ENCODE measurements at places on chromosomes 1 and 21. TPM values are rescaled to one million over a fixed set of nuclear protein-coding genes. Genes with fewer than 3 reads are reported as not detected.

Gene SLC25A24
- total RNA-seq: 25.8 TPM

Gene HMCN1
- total RNA-seq: 6.9 TPM

Gene OR2T33
- total RNA-seq: not detected

- no peak for DNase-seq
Observed at GRCh38 chr1:241167121-241167630, 189.8 kb downstream of the RGS7 start.

DNA sequence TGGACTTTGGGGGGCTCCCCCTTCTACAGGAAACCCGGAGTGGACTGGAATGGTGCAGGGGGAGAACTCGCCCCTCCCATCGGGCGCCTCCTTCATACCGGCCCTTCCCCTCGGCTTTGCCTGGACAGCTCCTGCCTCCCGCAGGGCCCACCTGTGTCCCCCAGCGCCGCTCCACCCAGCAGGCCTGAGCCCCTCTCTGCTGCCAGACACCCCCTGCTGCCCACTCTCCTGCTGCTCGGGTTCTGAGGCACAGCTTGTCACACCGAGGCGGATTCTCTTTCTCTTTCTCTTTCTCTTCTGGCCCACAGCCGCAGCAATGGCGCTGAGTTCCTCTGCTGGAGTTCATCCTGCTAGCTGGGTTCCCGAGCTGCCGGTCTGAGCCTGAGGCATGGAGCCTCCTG lies at the start of gene TNFRSF14:
TSS of gene TNFRSF14 (plus strand) at position 95 of the 401 bp plus-strand sequence. CDS start at position 389, 294 bp downstream.
- DNase-seq: peak; percentile 79

DNA sequence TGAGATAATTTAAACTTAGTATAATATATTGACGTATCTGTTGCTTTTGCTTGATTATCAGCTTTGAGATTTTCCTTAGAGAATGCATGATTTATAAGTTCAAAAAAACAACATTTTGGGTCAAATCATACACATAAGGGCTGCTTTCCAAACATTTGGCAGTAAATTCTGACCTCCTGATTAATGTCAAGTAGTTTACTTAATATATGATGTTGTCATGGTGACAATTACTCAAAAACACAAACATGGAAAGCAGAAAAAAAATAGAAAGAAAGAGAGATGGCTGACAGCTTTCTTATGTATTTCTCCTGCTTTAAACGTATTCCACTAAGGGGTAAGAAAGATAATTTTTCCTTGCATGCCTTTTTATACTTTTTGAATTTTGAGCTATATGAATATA lies 258.2 kb upstream of the C1orf105 start:
- DNase-seq: no peak

DNA sequence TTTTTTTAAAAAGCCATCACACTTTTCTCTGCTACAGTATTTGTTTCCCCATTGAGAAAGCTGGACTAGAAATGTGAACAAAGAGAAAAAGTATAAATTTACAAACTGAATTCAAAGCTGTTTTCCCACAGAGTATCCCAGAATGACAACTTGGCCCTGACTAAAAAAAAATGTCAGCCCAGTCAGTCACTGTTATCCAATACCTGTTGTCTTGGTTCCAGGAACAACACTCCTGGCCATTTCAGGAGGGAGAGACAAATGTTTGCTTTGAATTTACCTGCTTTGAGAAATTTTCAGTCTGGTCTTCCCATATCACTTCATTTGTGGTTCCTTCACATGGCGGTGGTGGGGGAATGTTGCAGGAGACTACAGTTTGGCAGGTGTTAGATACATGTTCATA lies 46.2 kb downstream of the COLGALT2 start:
- no peak for DNase-seq

DNA sequence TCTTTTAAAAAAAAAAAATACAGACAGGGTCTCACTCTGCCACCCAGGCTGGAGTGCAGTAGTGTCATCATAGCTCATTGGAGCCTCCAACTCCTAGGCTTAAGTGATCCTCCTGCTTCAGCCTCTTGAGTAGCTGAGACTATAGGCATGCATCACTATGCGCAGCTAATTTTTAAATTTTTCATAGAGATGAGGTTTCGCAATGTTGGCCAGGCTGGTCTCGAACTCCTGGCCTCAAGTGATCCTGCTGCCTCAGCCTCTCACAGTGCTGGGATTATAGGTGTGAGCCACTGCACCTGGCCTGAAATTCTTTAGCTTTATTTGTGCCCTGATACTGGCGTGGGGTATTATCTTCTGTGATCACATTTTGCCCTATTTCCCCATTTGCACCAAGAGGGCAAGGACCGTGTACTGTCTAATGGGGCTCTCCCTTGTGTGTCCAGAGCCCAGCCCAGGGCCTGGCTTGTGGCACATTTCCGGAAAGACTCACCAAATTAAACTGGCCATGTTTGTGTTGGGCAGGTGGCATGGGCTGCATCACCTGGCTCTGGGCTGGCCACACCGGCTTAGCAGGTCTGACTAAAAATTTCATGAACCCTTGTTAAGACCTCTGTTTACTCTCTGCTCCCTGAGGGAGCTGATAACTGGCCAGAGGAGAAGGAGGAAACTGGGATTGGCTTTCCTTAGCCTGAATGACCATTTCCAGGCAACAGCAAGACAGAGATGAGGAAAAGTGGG lies 32.2 kb downstream of the TRIM62 start:
- no peak for DNase-seq

GRCh38 chr1:117886101-117886795 lies 43.2 kb downstream of the GDAP2 start:
- no peak for DNase-seq

GRCh38 chr1:201630582-201630981 lies 91.7 kb downstream of the NAV1 start:
- no peak for DNase-seq

DNA sequence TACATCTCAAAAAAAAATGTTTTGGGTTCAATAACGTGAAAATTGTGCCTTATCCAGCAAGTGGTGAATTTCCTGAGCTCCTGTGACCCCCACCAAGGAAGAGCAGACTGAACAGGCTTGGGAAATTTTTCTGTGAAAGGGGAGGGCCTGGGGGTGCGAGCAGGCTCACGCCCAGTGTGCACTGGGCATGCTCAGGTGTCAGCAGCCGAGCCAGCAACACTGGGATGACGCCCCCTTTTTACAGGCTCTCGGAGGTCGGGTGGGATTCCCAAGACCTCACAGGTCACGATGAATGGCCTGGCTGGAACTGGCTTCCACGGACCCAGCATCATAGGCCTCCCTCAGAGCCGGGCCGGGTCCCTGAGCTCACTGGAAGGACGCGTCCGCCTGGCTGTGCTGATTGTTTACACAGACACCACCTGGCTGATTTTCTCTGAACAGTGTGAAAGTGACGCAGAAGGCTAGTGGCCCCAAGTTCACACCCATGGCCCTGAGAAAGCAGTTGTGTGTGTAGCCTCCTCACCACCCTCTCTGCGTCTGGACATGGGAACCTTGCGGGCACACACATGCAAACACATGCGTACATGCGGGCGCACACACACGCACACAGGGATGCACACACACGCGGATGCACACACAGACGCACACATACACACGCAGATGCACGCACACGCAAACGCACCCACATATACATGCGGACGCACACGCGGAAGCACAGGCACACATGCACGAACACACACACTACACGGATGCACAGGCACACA lies 9.2 kb downstream of the CSTB start:
- DNase-seq: no peak

DNA sequence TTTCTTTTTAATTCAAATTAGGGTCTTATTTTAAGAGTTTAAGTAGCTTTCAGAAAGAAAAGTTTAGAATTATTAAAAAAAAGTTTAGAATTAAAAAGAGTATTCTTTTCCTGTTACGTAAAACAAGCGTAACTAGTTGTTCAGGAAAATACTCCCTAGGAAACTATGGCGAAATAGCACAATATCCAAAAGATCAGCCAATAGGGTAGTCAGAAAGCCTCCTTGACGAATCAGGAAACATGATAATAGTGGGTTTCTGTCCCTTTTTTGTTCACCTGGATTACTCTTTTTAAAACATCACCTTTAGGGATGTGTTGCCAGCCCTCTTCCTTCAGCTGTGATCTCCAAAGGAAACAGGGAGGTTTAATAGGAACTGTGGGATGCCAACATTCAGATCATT lies 25.2 kb downstream of the S1PR1 start:
- no peak for DNase-seq

- DNase-seq: no peak
Observed at GRCh38 chr1:29258189-29258975, 22.1 kb downstream of the PTPRU start.

- no peak for DNase-seq
Observed at GRCh38 chr1:240701412-240701811, 89.5 kb upstream of the GREM2 start.

DNA sequence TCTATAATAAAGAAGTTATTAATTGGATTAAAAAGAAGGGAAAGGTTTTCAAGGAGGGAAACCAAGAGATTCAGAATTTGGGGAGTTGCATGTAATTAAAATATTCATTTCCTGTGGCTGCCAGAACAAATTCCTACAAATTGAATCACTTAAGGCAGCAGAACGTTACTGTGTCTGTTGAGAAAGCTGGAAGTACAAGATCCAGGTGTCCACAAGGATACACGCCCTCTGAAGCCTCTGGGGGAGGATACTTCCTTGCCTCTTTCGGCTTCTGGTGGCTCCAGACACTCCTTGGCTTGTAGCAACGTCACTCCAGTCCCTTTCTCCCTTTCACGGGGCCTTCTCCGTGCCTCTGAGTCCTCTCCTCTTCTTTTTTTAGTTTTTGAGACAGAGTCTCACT lies 67.9 kb downstream of the KAZN start:
- no peak for DNase-seq

GRCh38 chr1:181061891-181062835 lies 26.3 kb upstream of the IER5 start:
- DNase-seq: no peak

DNA sequence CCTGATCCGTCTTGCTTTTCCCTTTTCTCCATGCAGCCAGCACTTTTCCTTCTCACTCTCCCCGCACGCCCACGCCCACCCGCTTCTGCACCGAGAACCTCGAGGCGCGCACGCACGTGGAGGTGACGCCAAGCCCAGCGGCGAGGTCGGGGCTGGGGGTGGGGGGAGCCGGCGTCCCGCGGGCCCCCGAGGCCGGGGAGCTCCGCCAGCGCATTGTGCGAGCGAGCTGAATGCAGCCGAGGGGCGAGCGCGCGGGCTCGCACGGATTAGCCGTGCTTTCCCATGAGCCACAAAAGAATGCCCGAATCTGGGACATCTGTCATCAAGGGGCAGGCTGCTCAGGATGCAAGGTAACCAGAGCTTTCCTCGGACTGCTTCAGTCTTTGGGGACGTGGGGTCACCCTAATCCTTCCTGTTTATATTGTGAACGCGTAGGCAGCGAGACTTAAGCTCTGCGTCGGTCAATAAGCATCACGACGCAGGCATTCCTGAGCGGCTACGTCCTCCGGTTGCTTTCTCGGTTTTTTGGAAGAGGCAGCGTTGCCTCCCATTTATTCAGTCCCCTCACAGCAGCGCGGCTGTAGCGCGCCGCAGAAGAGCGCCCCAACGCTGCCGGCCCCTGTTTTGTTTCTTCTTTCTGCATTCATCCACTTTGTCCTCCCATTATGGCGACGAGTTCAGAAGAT lies 67.3 kb upstream of the AKT3 start:
- DNase-seq: peak; percentile 61

- DNase-seq: no peak
Observed at GRCh38 chr1:56484695-56485094, 94.7 kb downstream of the PLPP3 start.

GRCh38 chr1:14282707-14283106 lies 315.8 kb upstream of the KAZN start:
- no peak for DNase-seq

GRCh38 chr1:228020686-228021354 lies 14.0 kb downstream of the WNT3A start:
- DNase-seq: peak; percentile 37

GRCh38 chr1:239886266-239886665 lies 205.4 kb upstream of the FMN2 start:
- DNase-seq: no peak

DNA sequence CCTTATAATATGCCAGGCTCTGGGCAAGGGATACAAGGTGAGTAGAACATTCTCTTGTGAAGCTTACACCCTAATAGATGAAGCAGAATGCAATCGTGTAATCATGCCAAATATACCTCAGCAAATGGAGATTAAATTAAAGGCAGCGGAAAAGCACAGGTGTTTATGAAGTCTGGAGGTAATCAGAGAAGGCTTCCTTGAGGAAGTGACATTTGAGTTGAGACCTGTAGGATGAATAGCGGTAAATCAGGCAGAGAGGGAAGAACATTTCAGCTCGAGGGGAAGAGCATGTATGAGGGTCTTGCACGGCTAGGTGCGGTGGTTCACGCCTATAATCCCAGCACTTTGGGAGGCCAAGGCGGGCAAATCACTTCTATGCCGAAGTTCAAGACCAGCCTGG lies 13.5 kb downstream of the E2F2 start:
- DNase-seq: no peak

DNA sequence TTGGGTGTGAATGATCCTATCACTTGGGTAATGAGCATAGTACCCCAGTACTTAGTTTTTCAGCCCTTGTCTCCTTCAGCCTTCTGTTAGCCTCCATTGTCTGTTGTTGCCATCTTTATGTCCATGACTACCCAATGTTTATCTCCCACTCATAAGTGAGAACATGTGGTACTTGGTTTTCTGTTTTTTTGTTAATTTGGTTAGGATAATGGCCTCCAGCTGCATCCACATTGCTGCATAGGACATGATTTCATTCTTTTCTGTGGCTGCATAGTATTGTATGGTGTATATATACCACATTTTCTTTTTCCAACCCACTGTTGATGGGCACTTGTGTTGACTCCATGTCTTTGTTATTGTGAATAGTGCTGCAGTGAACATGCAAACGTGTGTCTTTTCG lies 39.6 kb upstream of the GPR52 start:
- DNase-seq: no peak

GRCh38 chr1:38153778-38154470 lies 107.3 kb upstream of the POU3F1 start:
- no peak for DNase-seq

- no peak for DNase-seq
Observed at GRCh38 chr1:30473922-30474817, 249.2 kb downstream of the MATN1 start.

GRCh38 chr1:185360714-185361113 lies 43.7 kb upstream of the IVNS1ABP start:
- DNase-seq: no peak

DNA sequence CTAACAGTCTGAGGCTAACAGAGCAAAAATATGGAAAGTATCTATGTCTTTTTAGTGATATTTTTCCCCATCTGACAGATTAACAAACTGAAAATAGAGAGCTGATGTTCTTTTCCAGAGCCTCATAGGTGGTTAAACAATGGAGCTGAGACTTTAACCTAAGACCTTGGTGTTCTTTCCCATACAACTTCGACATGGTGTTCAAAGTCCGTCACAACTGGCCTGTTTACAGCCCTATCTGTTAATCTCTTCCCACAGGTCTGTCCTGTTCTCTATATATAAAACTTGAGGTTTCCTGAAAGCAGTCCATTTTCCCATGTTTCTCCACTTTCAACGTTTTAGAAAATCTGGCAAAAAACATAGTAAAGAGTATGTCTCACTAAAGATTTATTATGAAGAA lies 395.7 kb downstream of the BRINP2 start:
- DNase-seq: no peak

DNA sequence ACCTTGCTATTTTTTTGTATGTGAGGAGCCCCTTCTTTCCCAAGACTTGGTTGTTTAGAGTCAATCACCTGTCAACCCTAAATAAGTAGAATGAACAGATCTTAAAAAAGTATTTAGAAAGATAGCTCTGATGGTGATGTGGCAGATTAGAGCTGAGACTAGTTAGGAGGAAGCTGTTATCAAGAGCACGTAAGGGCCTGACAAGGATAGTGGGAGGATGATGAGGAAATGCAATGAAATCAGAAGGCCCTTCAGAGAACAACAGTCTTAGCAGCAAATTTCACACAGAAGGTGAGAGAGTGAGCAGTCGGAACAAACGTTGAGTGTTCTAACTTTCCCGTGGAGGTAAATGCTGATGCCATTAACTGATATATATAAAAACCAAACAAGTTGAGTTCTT lies 15.9 kb upstream of the S1PR1 start:
- DNase-seq: no peak
